ENCODE measurements at places on chromosomes 5 and 9. TPM values are rescaled to one million over a fixed set of nuclear protein-coding genes. Genes with fewer than 3 reads are reported as not detected.

The GM2A gene
- total RNA-seq: 19.3 TPM

The SYNPO gene
- 0.25 TPM for total RNA-seq

The MZB1 gene
- 21.8 TPM for total RNA-seq

The TBCA gene
- 166 TPM for total RNA-seq

The SLC6A19 gene
- total RNA-seq: not detected

- DNase-seq: no peak
Measured at GRCh38 chr9:78038620-78039300, 7.1 kb upstream of the GNAQ start.

DNA sequence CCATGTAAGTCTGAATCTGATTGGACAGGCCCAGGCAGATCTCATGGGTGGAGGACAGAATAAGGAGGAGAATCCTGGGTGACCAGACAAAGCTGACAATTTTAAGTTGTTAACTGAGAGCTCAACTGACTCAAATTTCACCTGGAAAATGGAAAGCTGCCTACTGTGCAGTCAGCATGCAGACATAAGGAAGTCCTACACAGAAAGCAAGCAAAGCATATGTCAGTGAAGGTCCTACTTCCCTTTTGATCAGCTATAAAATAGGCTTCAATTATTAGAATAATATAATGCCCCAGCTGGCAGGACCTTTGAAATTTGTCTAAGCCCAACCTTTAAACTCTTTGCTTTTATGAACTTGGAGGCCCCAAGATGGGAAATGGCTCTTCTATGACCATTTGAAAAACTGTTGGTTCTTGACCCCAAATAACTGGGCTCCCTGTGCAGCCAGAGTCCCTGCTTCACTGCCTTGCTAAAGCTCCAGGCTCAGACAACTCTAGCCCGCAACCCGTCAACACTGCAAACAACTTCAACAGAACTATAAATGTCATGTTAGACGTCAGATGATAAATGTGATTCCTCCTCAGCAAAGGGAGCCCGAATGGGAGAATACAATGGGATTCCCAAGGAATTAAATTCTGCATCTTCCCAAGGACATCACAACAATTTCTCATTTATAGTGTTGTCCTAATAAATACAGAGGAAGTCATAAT is 118.9 kb upstream of the ADRA1B start:
- no peak for DNase-seq

- no peak for DNase-seq
Measured at GRCh38 chr5:15183520-15183919, 311.9 kb upstream of the ANKH start.

- DNase-seq: no peak
Measured at GRCh38 chr5:179827680-179828079, 7.0 kb downstream of the SQSTM1 start.

- DNase-seq: no peak
Measured at GRCh38 chr9:114158482-114159130, 3.3 kb downstream of the COL27A1 start.

DNA sequence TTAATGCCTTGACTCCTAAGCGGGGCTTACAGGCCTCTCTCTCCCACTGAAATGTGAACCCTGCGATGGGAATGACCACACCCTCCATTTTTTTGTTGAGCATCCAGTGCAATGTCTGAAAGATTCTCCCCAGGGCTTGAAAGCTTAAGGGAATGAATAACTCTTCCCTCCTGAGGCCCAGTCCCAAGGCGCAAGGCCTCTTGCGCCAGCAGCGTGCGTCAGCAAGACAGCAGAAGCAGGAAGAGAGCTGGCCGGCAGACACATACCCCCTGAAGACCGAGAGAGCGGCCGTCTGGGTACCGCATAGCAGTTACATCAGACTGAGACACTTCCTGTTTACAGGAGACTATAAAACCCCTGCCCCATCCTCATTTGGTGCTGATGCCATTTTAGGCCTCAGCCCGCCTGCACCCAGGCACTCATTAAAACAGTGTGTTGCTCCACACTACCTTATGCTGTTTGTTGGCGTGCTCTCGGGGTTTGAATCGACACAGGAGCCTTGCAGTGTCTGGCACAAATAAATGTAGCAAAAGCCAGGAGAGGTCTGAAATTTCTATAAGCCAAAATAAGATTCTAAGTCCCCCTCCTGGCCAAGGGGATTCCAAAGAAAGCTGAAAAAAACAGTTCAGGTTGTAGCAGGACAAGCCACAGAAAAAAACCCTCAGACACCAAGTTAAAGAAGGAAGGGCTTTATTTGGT is 62.3 kb downstream of the GDNF start:
- no peak for DNase-seq

DNA sequence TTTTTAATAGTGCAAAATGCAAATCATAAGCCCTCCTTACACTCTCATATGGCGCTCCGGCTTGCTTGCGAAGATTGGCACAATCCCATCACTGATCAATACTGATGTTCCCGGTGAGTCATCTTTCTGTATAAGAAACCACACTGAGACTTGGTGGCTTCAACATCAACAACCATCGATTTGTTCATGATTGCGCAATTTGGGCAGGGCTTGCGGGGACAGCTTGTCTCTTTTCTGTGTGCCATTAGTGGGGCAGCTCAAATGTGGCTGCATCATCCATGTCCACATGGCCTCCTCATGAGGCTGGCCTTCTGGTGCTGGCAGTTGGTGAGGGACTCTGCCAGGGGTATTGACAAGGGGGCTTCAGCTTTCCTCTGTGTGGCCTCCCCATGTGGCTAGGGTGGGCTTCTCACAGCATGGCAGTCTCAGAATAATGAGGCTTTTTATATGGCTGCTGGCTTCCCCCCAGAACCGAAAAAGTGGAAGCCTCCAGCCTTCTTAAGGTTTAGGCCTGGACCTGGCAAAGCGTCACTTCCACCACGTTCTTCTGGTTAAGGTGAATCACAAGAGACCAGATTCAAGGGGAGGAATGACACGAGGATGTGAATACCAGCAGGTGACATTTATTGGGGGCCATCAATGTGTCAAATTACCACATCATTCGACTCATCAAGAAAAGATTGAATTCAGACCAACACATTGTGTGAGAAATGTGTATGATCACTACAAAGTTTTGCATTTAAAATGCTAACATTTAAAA is 79.5 kb upstream of the NFIL3 start:
- DNase-seq: no peak

DNA sequence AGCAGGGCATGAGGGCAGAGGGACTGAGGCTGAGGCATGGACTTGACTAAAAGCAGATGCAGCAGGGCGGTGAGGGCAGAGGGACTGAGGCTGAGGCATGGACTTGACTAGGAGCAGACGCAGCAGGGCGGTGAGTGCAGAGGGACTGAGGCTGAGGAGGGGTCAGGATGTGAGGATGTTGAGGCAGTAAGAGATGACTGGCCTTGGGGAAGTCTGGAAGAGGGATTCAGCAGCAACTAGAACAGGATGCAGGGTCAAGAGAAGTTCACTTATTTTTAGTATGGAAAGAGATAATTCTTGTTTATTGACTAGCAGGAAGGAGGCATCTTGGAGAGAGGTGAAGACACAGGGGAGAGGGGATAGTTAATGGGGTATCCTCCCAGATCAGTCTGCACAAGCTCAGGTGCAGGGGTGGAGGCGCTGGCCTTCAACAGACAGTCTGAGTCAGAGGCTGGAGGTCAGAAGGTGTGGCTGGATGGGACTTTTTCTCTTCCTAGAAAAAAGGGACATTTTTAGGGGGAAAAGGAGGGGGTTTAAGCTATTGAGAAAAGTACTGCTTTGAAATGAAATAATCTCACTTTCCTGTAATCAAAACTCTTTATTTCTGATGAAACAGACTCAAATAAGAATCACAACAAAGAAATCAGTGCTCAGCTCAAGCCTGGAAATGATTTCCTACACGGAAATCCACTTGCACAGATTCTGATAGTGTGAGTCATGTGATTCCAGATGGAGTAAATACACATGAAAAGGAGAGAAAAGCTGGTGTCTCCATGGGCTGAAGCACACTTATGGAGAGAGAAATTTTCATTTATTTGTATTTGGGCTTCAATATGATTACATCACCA is 130.9 kb downstream of the PALM2AKAP2 start:
- DNase-seq: no peak
